ENCODE measurements at places on chromosomes 2 and 18.

- peaks cover 9% of the 10 kb centered on the region for H3K36me3 ChIP-seq
- no peaks in the 10 kb centered on the region for H3K4me1 ChIP-seq
- DNase-seq: no peak
- no peak overlapping the region for H3K27ac ChIP-seq
Observed at GRCh38 chr2:105070010-105070865, 32.4 kb downstream of the MRPS9 start.

DNA sequence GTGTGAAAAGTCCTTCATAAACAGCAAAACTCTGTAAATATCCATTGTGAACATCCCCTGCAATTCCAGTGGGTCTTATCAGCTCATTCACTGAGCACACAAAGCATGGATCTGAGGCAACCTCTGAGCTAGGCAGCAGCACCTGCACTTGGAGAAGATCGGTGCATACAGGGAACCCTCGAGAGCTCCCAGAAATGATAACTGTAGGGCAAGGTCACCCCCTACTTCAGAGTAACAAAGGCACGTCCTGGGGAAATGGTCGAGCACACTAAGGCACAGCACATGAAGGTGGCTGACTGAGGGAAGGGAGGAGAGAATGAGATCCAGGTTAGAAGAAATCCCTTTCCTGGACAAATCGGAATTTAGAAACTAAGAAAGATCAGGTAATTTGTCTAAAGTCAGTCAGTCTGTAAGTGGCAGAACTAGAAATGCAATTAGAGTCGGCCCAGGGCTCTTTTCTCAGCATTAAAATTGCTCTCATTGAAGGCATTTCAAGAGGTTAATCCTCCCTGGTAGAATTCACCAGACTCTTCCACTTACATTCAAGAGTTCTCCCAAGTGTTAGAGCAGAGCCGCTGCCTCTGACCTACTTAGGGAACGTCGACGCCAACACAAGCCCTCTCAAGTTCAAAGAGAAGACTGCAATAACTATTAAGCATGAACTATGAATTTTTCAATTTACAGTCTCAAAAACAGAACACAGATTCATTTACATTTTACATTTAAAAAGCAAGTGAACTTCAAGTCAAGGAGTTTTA is 45.9 kb downstream of the PXDN start:
- no peak for DNase-seq
- no peak overlapping the region for H3K27ac ChIP-seq
- H3K36me3 ChIP-seq: no peaks in the 10 kb centered on the region

GRCh38 chr2:157444641-157445040 is 752 bp upstream of the CYTIP start:
- H3K4me1 ChIP-seq: peaks cover 46% of the 10 kb centered on the region
- peaks cover 17% of the 10 kb centered on the region for H3K36me3 ChIP-seq
- DNase-seq: peak; percentile 71

- no peak overlapping the region for H3K4me3 ChIP-seq
- H3K27me3 ChIP-seq: no peaks in the 10 kb centered on the region
- H3K36me3 ChIP-seq: no peaks in the 10 kb centered on the region
- no peaks in the 10 kb centered on the region for H3K4me1 ChIP-seq
Observed at GRCh38 chr2:10514743-10515142, 66.6 kb upstream of the ODC1 start.

GRCh38 chr18:53795610-53796009 is 428.9 kb downstream of the MBD2 start:
- no peak for DNase-seq

DNA sequence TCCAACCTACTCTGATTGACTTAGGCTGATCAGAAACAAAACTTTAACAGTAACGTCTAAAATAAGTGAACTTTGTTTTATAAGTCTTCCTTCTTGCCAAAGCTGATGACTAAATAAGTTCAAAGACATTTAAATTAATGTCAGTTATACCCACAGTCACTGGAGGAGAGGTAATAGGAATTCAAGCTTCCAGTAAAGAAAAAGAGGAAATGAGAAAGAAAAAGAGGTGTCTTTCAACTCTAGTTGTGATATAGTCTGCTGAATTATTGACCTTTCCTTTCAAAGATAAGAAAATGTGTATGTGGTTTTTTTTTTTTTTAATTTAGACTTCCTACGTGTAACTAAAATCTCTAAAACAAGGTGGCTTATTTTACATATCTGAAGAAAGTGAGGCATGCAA is 191.5 kb downstream of the SLC8A1 start:
- H3K36me3 ChIP-seq: no peaks in the 10 kb centered on the region
- no peak for DNase-seq
- no peak overlapping the region for H3K27ac ChIP-seq
- H3K4me3 ChIP-seq: no peak overlapping the region

DNA sequence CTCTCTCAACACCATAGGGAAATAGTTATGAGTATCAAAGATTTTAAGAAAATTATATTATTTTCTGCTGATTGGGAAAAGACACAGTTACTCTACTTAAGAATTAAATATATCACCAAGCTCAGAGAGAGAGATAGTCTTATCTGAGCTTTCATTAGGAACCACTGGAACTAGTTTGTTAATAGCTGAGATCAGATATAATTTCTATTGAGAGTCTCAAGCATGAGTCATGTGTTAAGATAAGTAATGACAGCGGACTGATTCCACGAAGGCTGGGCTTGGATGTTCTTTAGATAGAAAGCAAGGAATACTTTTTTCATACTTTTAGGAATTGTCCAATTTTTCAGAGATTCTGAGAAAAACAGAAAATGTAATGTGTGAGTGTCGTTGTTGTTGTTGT is 44.4 kb upstream of the RBM44 start:
- no peaks in the 10 kb centered on the region for H3K27me3 ChIP-seq
- no peak for DNase-seq
- H3K4me1 ChIP-seq: peaks cover 4% of the 10 kb centered on the region
- H3K4me3 ChIP-seq: no peak overlapping the region
- no peak overlapping the region for H3K27ac ChIP-seq

DNA sequence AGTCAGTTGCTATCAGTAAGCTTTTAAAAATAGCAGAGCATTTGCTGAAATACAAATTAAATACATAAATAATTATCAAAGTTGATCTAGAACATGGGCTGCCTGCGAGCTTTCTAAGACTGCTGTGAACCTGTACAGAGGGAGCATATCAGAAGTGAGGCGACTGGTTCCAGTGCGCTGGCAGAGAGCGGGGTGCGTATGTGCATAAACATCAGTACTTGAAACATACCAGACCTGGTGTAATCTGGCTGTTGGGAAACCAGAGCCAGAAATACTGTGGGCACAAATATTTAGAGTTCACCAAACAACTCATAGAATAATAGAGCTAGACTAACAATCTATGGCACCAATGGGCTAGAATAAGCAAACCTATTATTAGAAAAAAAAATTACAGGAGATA is 27.3 kb downstream of the PDIA6 start:
- peaks cover 90% of the 10 kb centered on the region for H3K36me3 ChIP-seq
- H3K4me3 ChIP-seq: no peak overlapping the region
- DNase-seq: no peak
- H3K4me1 ChIP-seq: no peaks in the 10 kb centered on the region

- H3K4me1 ChIP-seq: no peaks in the 10 kb centered on the region
- H3K27me3 ChIP-seq: no peaks in the 10 kb centered on the region
- H3K27ac ChIP-seq: no peak overlapping the region
- no peak overlapping the region for H3K4me3 ChIP-seq
- no peaks in the 10 kb centered on the region for H3K36me3 ChIP-seq
Observed at GRCh38 chr18:24976502-24976901, 375.5 kb downstream of the ZNF521 start.

DNA sequence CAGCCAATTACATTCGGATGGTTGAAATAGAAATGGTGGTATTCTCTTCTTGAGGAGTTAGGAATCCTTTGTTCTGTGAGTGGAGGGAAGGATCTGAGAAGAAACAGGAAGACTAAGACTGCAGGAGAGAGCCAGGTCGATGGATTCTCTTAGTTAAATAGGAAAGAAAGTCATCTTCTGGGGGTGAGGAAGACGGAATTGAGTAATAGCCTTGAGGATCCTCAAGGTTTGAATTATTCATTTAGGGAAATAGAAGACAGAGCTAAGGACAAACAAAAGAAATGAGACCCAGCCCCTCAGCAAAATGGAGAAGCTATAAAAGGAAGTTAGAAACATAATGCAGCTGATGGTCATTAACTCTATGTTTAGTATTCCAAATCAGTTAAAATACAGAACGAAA is 1.8 kb downstream of the LAPTM4A start:
- DNase-seq: no peak
- peaks cover 8% of the 10 kb centered on the region for H3K27me3 ChIP-seq
- no peaks in the 10 kb centered on the region for H3K36me3 ChIP-seq
- peak overlapping the region; percentile 94 for H3K4me3 ChIP-seq

- peak overlapping the region; percentile 70 for H3K27ac ChIP-seq
- peak overlapping the region; percentile 83 for H3K4me3 ChIP-seq
- peaks cover 90% of the 10 kb centered on the region for H3K4me1 ChIP-seq
Observed at GRCh38 chr2:108612514-108613183, 78.4 kb downstream of the LIMS1 start.

DNA sequence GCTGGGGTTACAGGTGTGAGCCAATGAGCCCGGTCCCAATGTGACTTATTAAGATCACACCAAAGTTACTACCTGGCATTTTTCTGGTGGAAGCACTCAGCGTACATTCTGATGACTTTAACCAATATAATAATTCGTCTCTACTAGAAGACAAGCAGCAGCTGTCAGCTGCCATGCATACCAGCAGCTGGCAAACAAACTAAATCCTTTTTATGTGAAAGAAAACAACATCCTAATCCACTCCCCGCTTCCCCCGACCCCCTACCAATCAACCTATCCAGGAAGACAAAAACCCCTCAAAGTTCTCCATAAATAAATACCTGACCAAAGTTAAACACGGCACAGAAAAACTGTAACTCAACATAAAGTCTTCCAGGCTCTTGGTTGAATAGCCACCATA is 42.1 kb downstream of the GPR155 start:
- H3K27ac ChIP-seq: no peak overlapping the region
- no peaks in the 10 kb centered on the region for H3K27me3 ChIP-seq
- no peak for DNase-seq
- no peaks in the 10 kb centered on the region for H3K4me1 ChIP-seq

DNA sequence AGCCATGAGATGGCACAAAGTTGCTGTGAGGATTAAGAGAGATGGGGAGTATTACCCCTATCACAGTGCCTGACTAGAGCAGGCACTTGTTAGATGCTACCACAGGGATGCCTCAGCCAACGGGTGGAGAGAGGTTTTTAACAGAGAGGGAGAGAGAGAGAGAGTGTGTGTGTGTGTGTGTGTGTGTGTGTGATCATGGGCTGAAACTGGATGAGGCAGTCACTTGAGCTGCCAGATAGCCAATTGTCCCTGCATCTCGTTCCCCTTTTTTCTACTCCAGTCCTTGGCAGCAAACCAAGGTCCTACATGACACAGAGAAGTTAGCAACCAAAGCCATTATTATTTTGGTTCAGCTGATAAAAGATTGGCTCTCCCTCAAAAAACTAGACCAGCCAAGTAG is 3.0 kb downstream of the CD8A start:
- no peak for DNase-seq
- H3K36me3 ChIP-seq: no peaks in the 10 kb centered on the region
- no peak overlapping the region for H3K4me3 ChIP-seq
- no peak overlapping the region for H3K27ac ChIP-seq
- H3K27me3 ChIP-seq: peaks cover 15% of the 10 kb centered on the region

- H3K36me3 ChIP-seq: no peaks in the 10 kb centered on the region
- no peak overlapping the region for H3K4me3 ChIP-seq
- H3K27me3 ChIP-seq: no peaks in the 10 kb centered on the region
- H3K27ac ChIP-seq: no peak overlapping the region
- DNase-seq: no peak
- H3K4me1 ChIP-seq: no peaks in the 10 kb centered on the region
Observed at GRCh38 chr18:8207996-8208395, 401.2 kb upstream of the RAB12 start.

DNA sequence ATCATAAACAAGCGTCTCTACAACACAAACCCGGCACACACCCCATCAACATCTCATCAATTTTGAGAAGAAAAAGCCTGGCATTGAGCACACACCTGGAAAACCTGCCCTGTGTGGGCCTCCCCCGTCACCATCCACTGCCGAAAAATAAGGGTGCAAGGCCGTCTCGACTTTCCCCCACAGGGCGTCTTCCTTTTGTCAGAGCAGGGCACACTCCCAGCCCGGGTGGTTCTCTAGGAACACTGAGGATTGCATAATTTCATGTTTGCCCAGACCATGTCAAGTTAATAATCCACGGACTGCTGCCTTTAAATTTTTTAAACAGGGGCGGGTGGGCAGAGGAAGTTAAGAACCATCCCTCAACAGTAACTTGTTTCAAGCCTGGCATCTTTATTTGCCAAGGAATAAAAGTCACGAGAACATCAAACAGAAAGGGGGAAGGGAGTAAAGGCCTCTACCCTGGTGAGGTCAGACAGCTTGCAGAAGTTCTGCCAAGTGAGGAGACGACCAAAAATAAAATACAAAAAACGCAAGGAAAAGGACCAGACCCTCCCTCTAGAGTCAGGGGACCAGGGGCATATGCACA is 2.1 kb downstream of the TFCP2L1 start:
- peaks cover 7% of the 10 kb centered on the region for H3K4me1 ChIP-seq
- DNase-seq: no peak
- no peak overlapping the region for H3K27ac ChIP-seq
- no peak overlapping the region for H3K4me3 ChIP-seq
- no peaks in the 10 kb centered on the region for H3K36me3 ChIP-seq
- peaks cover 12% of the 10 kb centered on the region for H3K27me3 ChIP-seq

DNA sequence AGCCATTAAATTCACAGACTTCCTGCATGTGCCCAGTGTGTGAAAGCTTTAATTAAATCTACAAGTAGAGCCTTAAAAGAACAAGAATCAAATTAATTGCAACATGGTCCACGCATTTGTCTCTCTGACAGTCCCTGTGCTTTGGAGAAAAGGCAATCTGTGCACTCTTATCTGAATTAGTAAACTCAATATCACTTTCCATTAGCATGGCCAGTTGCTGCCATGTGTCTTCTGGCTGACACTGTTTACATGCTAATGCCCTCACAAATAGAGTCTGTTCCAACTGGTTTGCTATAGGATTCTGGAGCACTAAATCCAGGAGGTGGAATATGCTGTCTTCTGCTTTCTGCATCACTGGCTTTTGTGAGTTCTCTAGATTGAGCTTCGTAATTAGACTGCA is 434.5 kb upstream of the RAB12 start:
- no peak overlapping the region for H3K27ac ChIP-seq
- H3K4me3 ChIP-seq: no peak overlapping the region
- H3K4me1 ChIP-seq: no peaks in the 10 kb centered on the region
- H3K36me3 ChIP-seq: no peaks in the 10 kb centered on the region

- H3K4me3 ChIP-seq: no peak overlapping the region
- no peaks in the 10 kb centered on the region for H3K36me3 ChIP-seq
- DNase-seq: no peak
- H3K27ac ChIP-seq: no peak overlapping the region
Observed at GRCh38 chr2:107627164-107627563, 199.5 kb upstream of the RGPD4 start.

- no peak for DNase-seq
- no peaks in the 10 kb centered on the region for H3K4me1 ChIP-seq
- no peak overlapping the region for H3K27ac ChIP-seq
- no peaks in the 10 kb centered on the region for H3K27me3 ChIP-seq
Observed at GRCh38 chr2:239716536-239717318, 308.4 kb downstream of the NDUFA10 start.

GRCh38 chr2:235675678-235676535 is 182.1 kb downstream of the AGAP1 start:
- no peaks in the 10 kb centered on the region for H3K4me1 ChIP-seq
- no peak overlapping the region for H3K27ac ChIP-seq
- no peaks in the 10 kb centered on the region for H3K36me3 ChIP-seq
- no peak overlapping the region for H3K4me3 ChIP-seq

GRCh38 chr2:229852565-229852964 is 69.2 kb downstream of the TRIP12 start:
- DNase-seq: peak; percentile 57
- H3K4me3 ChIP-seq: peak overlapping the region; percentile 66
- peaks cover 45% of the 10 kb centered on the region for H3K4me1 ChIP-seq
- no peaks in the 10 kb centered on the region for H3K27me3 ChIP-seq
- peak overlapping the region; percentile 68 for H3K27ac ChIP-seq
- H3K36me3 ChIP-seq: peaks cover 19% of the 10 kb centered on the region
